Stimulated activated CD8-positive, alpha-beta memory T cell treated with anti-CD3 and anti-CD28 coated beads, Interleukin-4, amount 100 ng/mL, for 4 hours (primary cell): ENCODE measurements at places on chromosomes 11 and 22.

GRCh38 chr11:1120532-1121330, 37.0 kb upstream of the MUC5AC start:
- no peak for DNase-seq

DNA sequence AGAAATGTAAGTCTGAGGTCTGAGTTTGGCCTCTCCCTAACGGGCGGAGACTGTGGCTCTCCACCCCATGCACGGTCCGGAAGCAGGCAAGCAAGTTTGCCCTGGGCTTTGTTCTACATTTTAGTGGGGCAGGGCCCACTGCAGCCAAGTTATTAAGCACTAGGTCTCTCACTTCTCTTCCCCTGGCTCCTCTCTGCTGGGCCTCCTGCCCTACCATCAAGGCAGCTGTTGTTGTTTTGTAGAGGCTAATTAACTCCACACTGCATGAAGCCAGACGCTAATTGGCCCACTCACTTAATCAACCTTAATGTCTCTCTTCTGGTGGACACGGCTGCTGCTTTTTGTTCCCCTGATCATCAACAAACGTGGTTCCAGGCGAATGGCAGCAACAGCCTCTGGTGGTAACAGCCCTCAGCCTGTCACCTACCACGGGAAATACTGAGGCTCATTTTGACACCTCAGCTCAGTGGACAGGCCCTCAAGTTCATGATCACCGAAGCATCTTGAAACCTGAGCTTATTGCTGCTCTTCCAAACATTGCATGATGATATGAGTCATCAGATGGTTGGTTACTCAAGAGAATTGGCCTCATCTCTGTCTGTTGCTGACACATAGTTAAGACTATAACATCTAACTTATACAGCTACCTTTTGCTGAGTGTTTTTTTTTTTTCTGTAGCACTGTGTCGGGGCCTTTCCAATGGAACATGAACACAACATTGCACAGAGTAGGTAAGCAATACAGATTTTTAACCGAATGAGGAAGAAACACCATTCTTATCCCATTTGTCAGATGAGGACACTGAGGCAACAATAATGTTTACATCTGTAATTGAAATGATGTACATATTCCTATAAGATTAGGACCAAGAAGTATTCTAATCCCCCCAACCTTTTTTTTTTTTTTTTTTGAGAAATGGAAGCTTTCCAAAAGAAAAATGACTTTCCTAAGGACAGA, 20.8 kb upstream of the LMO2 start:
- DNase-seq = no peak

GRCh38 chr11:28618416-28618815, 510.2 kb downstream of the METTL15 start:
- no peak for DNase-seq

- DNase-seq = no peak
Measured at GRCh38 chr11:43676933-43677332, 3.6 kb upstream of the HSD17B12 start.
